NCI-H1105 (cell line): ENCODE measurements at places on chromosomes 3 and 15.

- DNase-seq, result no peak
Measured at GRCh38 chr3:29373131-29373680, 92.3 kb downstream of the RBMS3 start.

- no peak for DNase-seq
Measured at GRCh38 chr15:29849218-29849617, 26.9 kb upstream of the TJP1 start.

DNA sequence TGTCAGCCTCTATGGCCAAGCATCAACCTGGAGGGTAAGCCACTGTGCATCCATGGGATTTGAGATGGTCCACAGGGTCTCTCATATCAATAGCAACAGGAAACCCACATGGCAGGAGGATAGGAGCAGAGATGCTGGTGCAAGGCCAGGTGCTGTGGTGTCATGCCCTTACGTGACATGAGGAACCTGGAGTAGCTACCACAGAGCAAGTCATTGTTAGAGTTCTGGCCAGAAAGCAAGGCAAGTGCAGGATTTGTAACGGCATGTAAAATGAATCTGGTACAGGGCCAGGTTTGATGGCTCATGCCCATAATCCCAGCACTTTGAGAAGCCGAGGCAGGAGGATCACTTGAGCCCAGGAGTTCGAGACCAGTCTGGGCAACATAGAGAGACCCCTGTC, 14.8 kb upstream of the ZNF774 start:
- DNase-seq, result no peak

GRCh38 chr15:75648156-75649000, 666 bp downstream of the SNX33 start:
- no peak for DNase-seq

GRCh38 chr3:94927175-94927574, 864.3 kb downstream of the NSUN3 start:
- no peak for DNase-seq

GRCh38 chr3:41489231-41489630, 289.9 kb downstream of the CTNNB1 start:
- DNase-seq, result no peak

DNA sequence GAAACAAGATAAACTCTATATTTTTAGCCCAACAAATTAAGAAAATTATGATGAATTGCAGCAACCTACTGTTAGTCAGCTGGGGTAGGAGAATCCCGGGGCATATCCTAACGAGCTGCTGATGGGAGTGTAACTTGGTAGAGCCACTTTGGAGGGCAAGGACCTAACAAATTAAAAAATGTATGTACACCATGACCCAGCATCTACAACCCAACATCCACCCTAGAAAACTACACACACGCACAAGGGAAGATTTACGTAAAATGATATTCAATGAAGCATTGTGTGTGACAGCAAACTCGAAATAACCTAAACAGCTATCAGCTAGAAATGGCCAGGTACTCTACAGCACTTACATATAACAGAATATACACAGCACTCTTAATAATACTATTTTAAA, 1.9 kb downstream of the BCL2A1 start:
- DNase-seq, result no peak

- no peak for DNase-seq
Measured at GRCh38 chr15:75007216-75007615, 11.9 kb downstream of the SCAMP5 start.

DNA sequence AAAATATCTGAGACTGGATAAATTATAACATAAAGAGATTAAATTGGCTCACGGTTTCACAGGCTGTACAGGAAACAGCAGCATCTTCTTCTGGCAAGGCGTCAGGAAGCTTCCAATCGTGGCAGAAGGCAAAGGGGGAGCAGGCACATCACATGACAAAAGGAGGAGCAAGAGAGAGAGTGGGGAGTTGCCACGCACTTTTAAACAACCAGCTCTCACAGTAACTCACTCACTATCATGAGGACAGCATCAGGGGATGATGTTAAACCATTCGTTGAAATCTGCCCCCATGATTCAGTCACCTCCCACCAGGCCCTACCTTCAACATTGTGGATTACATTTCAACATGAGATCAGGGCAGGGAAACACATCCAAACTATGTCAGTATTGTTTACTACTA, 114.5 kb upstream of the SPATA16 start:
- DNase-seq, result no peak

GRCh38 chr3:118966700-118967099, 67.9 kb downstream of the IGSF11 start:
- DNase-seq, result no peak

DNA sequence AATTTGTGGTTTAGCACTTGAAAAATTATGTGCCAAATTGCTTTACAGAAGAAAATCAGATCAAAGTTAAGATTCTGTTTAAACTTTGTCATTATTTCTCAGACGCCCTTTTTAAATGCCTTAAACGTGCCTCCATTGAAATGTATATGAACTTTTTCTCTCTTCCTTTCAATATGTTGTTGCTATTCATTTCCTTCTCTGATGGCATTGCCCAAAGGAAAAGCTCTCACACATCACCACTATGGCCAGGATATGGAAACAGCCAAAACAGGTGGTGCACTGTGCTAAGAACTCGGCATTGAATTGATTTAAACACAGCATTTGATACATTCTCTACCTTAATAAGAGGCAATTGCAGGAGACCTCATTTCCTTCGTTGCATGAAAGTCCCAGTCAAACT, 35.7 kb upstream of the NR2F2 start:
- DNase-seq, result no peak

DNA sequence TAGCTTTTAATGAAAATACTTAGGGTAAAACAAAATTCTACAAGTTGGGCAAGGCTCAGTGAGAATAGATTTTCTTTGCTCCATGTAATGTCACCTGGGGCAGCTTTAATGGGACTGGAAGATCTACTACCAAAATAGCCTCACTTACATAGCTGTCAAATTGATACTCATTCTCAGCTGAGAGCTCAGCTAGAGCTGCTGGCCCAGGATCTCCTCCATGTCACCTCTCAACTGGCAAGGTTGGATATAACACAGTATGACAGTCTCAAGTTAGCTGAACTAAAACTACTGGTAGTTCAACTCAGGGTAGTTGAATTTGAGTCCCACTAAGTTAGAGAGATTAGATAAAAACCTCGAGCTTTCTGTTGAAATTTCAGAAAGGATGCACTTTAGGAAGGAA, 218.5 kb upstream of the PLSCR5 start:
- DNase-seq, result no peak

GRCh38 chr15:20645956-20646355, 104.4 kb upstream of the GOLGA6L6 start:
- DNase-seq, result no peak

DNA sequence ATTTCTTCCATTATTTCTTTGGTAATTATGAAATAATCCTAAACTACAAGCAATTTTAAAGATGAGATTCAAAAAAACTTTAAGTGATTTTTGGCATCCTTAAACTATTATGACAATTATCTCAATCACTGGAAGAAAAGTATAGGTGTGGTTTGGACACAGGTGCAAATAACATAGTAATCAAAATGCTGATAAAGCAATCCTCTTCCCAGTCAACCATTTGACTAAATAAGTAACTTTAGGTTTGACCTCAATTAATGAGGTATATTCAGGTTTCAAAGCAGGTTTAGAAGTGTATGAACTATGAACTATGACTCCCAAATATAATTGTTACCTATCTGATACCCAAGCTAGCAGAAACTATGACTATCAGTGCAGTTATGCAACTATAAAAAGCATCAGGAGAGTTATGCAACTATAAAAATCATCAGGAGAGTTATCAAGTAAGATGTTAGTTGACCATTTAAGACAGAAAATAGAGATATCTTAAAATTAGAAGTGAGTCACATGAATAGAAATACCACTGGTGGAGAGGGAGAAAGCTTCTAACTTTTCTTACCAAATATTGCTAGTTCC, 8.9 kb upstream of the CNTN3 start:
- DNase-seq, result no peak

DNA sequence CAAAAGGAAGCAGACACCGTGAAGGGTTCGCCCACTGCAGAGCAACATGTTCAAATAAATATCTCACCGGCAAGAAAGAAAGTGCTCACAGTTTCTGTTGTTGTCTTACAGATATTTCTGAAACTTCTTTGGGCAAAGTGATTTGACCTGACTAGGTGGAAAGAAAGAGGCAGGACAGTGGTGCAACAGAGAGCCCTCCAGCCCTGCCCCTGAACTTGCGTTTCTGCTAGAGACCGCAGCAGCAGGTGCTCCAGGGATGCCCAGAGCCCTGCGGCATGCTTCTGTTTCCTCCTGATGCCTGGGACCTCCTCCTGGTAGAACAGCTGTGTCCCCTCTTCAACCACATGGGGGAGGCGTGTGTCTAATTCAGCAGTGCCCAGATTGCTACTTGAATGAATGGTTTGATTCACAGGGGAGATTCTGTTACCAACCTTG, 123.4 kb downstream of the ATP10A start:
- no peak for DNase-seq

GRCh38 chr3:126958638-126959085, 24.3 kb upstream of the PLXNA1 start:
- no peak for DNase-seq
